ENCODE measurements at places on chromosomes 7 and 10.

GRCh38 chr10:97650726-97651125 lies 10.3 kb downstream of the PI4K2A start:
- no peak for DNase-seq

DNA sequence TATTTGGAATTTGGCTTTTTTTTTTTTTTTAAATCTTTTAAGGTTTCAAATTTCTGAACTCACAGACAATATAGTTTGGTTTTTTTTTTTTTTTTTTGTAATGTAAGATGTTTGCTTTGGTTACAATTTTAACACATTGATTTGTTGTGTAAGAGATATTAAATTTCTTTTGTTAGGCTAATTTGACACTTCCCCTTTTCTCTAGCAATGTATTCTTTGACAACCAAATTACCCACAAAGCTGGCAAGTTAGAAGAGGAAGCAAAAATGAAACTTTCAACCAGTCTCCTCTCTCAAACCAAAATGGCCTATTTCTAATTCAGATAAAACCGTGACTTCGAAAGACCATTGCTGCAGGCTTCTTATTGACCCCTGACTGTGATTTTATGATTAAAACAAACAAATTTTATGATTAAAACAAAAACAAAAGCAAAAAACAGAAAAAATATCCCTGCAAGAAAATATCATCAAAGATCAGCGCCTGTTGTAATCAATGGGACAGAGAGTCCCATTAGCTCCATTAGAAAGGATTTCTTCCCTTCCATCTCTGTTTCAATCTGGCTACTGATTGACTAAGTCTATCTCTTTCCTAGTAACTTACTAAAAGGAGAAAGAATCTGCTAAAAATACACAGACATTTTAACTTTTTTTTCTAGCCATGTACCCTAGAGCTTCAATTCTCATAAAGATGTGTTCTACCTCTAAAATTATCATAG lies 489.2 kb downstream of the MDFIC start:
- no peak for DNase-seq

GRCh38 chr7:44222074-44222473 lies 21.3 kb downstream of the YKT6 start:
- DNase-seq: no peak

- no peak for DNase-seq
Measured at GRCh38 chr7:137873524-137873923, 26.8 kb upstream of the DGKI start.

- DNase-seq: peak; percentile 62
Measured at GRCh38 chr10:119608316-119609155, 11.8 kb upstream of the TIAL1 start.

DNA sequence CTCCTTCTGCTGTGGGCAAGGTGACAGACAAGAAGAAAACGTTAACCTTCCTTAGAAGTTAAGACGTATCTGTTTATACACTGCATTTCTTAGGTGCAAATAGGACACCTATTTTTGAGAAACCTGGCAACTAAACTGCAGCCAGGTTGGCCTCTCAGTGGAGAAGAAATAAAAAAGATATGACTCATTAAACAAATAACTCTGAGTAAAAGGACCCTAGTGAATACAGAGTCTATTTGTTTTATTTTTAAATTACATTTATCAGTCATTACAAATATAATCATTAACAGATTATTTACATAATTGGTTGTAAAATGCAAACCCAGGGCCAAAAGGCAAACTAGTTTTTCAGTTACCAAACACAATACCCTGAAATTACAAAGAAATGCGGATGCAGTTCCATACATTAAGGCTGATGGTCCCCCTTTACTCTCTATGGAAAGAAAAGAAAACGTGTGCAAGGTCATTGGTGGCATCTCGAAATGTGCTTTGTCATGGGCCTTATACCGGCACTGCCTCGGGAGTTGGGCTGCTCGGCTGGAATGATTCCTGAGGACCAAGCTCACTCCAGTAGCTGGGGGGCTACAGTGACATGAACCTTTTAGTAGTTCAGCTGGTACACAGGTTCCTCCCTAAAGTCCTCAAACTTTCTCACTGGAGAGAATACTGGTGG lies 38.4 kb downstream of the ADRB1 start:
- no peak for DNase-seq

GRCh38 chr10:33252794-33253203 lies 81.7 kb downstream of the NRP1 start:
- DNase-seq: peak; percentile 66

DNA sequence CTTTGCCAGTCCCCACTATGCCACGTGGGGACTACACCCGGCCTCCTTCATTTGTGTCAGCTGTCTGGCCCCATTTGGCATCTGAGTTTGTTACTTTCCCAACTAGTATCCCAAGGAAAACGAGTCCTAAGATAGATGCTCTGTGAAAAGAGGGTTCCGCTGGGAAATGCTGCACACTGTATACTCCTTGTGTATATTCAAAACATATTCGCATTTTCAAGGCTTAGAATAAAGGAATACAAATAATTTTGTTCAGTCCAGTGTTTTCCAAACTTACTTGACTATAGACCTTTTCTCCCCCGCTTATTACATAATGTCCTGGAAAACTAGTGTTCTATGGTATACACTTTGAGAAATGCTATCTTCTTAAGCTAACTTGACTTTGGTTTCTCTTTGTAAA lies 167.8 kb upstream of the IMMP2L start:
- DNase-seq: no peak

DNA sequence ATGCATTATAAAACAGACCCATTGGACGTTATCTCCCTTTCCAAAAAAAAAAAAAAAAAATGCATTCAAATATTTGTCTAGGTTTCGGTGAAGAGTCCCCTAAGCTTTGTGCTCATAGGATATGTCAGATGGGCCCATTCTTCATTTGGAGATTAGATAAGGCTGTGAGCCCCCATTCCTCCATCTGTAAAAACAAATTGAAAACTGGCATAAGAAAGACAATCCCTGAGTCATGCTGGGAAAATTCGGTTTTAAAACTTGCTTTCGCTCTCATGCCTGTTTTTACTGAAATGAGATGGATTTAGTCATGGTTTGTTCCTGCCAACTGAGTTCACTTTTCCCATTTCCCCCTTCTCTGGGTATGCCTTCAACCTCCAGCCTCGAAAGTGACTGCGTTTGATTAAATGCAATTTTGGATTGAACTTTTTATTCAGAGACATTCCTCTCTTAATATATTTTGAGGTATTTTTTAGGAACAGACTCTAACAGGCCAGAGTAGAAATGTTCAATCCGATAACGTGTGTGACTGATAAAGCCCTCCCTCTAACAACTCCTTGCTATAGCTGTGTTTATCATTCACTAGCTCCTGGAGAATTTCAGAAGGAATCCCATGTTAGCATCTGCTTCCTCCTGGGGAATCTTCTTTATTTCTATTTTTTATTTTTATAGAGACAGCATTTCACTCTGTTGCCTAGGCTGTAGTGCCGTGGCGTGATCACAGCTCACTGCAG lies 190.9 kb upstream of the LYZL2 start:
- DNase-seq: no peak

DNA sequence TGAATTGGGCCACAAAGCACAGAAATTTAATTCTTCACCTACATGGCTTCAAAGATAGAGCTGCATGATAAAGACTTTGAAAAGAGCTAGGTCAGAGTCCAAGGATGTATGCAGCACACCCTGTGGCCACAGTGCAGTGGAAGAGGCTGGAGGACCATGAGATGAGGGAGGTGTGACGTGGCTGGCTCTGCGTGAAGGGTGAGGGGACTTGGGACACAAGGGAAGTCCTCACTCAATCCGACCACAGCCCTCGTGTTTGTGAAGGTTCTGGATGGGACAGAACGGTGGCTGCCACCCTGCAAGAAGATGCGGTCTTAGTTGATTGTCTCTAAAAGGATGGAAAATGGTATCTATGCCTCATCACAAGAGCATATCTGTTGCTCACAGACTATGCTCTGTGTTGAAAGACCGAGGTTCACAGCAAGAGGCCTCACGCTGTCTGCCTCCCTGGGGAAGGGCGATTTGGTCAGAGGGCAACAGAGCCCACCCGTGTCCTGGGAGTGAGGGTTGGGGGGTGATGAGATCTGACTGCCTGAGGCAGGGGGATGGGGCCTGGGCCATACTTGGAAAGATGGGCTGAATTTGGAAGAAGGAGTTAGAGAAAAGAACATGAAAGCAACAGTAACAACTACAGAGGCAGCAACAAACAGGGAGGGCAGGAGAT lies 174.4 kb upstream of the SHH start:
- DNase-seq: no peak
